ENCODE measurements at places on chromosomes 7 and 10.

DNA sequence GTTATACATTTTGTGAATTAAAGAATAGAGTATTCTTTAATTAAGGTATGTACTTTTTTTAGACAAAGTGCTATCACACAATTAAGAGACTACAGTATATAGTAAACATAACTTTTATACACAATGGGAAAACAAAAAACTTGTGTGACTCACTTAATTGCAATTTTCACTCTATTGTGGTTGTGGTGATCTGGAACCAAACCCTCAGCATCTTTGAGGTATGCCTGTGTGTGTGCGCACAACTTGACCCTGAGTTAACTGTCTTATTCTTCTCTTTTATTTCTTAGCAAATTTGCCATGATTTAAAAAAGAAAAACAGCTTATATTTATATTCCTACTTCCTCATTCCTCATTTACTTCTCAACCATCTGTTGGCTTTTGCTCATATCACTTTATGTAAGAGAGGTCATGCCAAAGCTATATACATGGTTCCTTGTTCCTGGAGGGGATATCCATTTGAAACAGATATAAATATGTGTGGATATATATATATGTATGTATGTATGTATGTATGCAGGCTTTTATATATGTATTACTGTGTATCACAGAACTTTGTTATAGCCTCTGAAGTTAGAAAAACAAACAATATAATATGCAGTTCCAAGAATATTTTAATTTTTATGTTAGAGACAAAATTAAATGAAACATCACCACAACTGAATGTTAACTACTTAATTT, 259.5 kb upstream of the HGF start:
- DNase-seq: no peak

DNA sequence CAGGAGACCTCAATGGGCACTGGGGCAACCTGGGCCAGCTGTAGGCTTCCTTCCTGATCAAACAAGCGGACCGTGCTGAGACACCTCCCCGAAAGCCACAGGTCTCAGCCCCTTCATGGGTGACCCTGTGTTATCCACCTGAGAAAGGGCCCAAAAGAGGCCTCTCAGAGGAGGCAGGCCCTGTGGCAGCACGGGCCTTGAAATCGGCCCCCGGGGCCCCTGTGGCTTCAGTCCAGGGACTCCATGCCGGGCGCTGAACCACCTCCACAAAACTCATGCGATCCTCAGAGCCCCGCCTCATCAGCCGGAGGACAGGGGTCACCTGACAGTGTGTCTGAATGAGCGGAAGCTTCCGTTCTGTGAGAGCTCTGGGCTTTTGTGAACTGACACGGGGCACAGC, 307.1 kb downstream of the PAXIP1 start:
- DNase-seq: no peak

DNA sequence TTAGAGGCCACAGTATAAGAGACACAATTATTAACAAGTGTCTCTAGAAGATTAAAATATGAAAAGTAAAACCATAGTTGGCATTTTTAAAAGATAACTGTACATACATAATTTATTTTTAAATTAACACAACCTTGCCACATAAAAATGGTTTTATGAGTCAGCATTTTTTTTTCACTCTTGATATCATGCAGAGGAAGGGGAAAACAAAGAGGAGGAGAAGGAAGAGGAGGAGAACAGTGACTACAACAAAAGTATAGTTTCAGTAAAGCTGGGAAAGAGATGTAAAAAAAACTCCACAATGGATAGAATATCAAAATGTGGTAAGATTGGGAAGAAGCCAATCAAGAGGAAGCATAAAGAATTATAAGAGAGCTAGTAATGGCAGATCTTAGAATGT, 34.0 kb downstream of the CH25H start:
- no peak for DNase-seq

- DNase-seq: no peak
Observed at GRCh38 chr7:119571666-119572065, 701.3 kb upstream of the KCND2 start.

Data from skeletal muscle cell (primary cell).